ENCODE measurements at places on chromosomes 2 and 18.

DNA sequence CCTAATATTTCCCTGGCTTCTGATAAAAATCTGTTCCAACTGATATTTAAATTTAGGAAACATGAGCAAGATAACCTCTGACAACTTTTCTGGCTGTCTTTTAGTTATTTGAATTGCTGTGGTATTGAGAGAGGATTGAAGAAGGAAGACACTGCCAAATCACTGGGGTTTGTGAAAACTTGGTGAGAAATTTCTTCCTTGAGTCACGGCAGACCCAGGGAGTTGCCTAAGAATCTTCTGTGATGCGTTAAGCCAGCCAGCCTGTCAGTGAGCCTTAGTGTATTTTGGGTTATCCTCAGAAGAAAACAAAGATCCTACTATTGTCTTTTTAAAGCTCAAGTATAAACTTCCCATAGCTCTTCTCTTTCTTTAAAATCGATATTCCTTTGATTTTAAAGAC lies 17.5 kb upstream of the DOK6 start:
- no peak for DNase-seq

- no peak for DNase-seq
These were observed 847.6 kb downstream of the SOCS6 start for GRCh38 chr18:71136487-71136886.

- DNase-seq = no peak
These were observed 214.5 kb downstream of the SH3RF3 start for GRCh38 chr2:109343460-109343859.

DNA sequence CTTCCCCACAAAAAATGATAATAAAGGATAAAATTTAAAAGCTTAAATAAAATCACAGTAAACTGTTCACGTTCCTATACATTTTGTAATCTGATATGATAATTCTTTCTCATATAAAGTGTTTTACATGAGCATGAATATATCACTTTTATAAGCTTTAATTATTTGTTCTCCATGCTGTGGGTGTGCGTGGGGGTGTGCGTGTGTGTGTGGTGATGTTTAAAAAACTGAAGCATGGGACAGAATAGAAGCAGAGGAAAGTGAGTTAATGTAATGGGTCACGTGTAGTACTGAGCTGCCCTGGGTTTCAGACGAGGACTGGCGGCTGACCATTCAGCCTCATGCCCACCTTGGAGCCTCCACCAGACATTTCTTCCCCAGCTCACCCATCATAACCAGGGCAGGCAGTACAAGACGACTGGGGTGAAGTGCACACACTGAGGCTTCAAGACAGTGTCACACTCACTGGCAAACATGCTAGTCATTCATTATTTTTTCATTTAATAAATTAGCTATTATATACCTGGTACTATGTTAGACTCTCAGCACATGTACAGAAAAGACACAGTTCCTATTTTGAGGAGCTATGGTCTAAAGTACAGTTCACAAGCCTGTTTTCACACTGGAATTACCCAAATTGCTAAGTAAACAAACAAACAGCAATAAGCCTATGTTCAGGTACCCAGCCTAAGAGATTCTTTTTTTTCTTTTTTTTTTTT lies 97.2 kb upstream of the LPIN2 start:
- DNase-seq = no peak

GRCh38 chr2:58641001-58641400 lies 399.9 kb upstream of the FANCL start:
- no peak for DNase-seq

DNA sequence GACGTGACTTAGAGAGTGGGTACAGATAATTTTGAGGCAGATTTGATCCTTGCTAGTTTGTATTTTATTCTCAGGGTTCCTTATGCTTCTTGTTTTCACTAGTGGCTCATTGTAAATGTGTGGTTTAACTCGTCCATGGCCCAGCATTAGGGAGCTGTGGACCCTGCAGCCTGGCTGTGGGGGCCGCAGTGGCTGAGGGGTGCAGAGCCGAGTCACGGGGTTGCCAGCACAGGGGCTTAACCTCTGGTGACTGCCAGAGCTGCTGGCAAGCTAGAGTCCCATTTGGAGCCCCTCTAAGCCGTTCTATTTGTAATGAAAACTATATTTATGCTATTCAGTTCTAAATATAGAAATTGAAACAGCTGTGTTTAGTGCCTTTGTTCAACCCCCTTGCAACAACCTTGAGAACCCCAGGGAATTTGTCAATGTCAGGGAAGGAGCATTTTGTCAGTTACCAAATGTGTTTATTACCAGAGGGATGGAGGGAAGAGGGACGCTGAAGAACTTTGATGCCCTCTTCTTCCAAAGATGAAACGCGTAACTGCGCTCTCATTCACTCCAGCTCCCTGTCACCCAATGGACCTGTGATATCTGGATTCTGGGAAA lies 269.9 kb downstream of the MYT1L start:
- no peak for DNase-seq

- no peak for DNase-seq
These were observed 53.1 kb upstream of the NPAS2 start for GRCh38 chr2:100766806-100767205.

DNA sequence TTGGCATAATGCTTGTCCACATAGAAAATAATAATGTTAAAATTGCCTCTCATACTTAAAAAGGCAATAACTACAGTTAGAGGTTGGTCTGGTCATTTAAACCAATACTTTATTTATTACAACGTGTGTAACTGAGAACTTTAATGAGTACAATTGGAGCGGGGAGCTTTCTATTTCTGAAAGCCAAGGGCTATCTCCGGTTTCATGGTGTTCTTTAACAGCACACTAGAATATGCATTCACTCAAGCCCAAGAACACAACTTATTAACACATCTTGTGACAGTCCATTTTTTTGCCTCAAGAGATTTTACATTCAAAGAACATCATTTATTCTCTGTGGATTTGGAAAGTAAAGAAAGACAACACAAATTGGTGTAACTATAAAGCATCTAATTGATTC lies 131.8 kb downstream of the KCNH7 start:
- DNase-seq = no peak

DNA sequence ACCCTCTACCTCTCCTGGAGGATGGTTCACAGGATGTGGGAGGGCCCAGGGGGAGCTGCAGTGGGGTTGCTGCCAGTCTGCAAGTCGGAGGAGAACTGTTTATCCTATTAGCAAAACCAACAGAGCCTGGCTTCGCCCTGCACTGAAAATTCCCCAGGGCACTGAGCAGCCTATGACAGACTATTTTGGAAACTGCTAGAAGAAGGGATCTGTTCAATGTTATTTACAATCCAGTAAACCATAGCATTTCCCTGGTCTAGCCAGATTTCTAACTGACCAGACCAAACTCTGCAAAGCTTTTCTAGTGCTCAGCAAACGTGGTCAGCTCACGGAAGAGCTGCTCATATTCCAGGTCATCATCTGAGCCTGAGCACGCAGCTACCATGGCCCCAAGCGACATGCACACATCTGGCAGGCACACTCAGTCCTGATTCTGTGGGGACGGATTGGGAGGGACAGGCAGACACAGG lies 64.8 kb upstream of the PID1 start:
- DNase-seq = peak; percentile 29

GRCh38 chr2:171167352-171167997 lies 6.8 kb upstream of the TLK1 start:
- DNase-seq = no peak
